ENCODE measurements at places on chromosomes 2 and 18.

GRCh38 chr2:33205693-33206434, 259.1 kb downstream of the LTBP1 start:
- H3K27ac ChIP-seq: no peak overlapping the region
- H3K27me3 ChIP-seq: no peaks in the 10 kb centered on the region
- H3K36me3 ChIP-seq: no peaks in the 10 kb centered on the region
- DNase-seq: no peak
- H3K4me1 ChIP-seq: peaks cover 17% of the 10 kb centered on the region
- H3K4me3 ChIP-seq: no peak overlapping the region

GRCh38 chr2:235263205-235264120, 230.4 kb upstream of the AGAP1 start:
- H3K4me1 ChIP-seq: peaks cover 21% of the 10 kb centered on the region
- H3K27ac ChIP-seq: peak overlapping the region; percentile 40
- H3K36me3 ChIP-seq: no peaks in the 10 kb centered on the region
- no peaks in the 10 kb centered on the region for H3K27me3 ChIP-seq

- H3K36me3 ChIP-seq: no peaks in the 10 kb centered on the region
- no peak overlapping the region for H3K4me3 ChIP-seq
- DNase-seq: no peak
Observed at GRCh38 chr2:105671156-105671555, 73.6 kb upstream of the NCK2 start.

DNA sequence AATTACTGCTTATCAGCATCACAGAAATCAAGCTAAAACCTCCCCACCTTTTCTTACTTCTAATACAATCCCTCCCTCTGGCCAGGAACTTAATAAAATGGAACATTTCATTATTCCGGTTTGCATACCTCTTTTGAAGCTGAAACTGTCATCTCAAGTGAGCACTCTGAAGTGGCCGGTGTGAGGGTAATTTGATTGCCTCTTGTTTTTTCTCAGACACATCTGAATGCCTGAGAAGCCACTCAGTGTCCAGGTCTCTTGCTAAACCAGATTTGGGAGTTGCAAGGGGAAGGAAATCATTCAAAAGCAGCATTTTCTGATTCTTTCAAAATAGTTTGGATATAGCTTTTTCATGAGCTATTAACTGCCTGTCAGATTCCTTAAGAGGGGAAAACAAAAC, 190.3 kb downstream of the C1D start:
- no peaks in the 10 kb centered on the region for H3K36me3 ChIP-seq
- H3K27me3 ChIP-seq: no peaks in the 10 kb centered on the region
- peaks cover 35% of the 10 kb centered on the region for H3K4me1 ChIP-seq

GRCh38 chr2:124489686-124490085, 464.6 kb downstream of the CNTNAP5 start:
- no peak for DNase-seq
- H3K4me1 ChIP-seq: no peaks in the 10 kb centered on the region
- H3K27me3 ChIP-seq: no peaks in the 10 kb centered on the region

- H3K4me3 ChIP-seq: no peak overlapping the region
- no peak overlapping the region for H3K27ac ChIP-seq
- no peaks in the 10 kb centered on the region for H3K36me3 ChIP-seq
- H3K27me3 ChIP-seq: no peaks in the 10 kb centered on the region
- H3K4me1 ChIP-seq: peaks cover 25% of the 10 kb centered on the region
Observed at GRCh38 chr2:216224388-216224787, 115.2 kb downstream of the XRCC5 start.

DNA sequence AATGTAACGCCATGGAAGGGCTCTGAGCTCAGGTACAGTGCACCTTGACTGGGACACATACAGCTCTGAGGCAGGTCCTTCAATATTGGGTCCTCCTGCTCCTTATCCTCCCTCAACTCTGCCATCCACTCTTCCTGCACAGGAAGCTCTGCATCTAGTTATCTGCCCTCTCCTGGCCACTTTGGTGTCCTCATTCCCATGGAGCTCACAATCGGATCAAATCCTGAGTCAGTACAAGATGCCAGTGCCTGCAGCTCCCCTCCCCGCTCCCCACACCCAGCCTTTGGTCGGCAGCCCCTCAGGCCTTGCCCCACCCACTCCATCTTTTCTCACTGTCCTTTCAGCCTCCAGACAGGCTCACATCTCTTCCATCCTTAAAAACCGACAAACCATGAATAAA, 58.0 kb downstream of the LRRFIP1 start:
- no peaks in the 10 kb centered on the region for H3K36me3 ChIP-seq
- H3K27ac ChIP-seq: no peak overlapping the region
- no peak for DNase-seq

GRCh38 chr2:14749884-14750283, 117.4 kb downstream of the LRATD1 start:
- no peak for DNase-seq
- H3K4me3 ChIP-seq: no peak overlapping the region
- no peaks in the 10 kb centered on the region for H3K36me3 ChIP-seq
- H3K4me1 ChIP-seq: no peaks in the 10 kb centered on the region

- DNase-seq: no peak
- H3K4me1 ChIP-seq: no peaks in the 10 kb centered on the region
- H3K4me3 ChIP-seq: no peak overlapping the region
- no peak overlapping the region for H3K27ac ChIP-seq
- H3K36me3 ChIP-seq: no peaks in the 10 kb centered on the region
- no peaks in the 10 kb centered on the region for H3K27me3 ChIP-seq
Observed at GRCh38 chr2:186381573-186381972, 104.5 kb upstream of the ZC3H15 start.

DNA sequence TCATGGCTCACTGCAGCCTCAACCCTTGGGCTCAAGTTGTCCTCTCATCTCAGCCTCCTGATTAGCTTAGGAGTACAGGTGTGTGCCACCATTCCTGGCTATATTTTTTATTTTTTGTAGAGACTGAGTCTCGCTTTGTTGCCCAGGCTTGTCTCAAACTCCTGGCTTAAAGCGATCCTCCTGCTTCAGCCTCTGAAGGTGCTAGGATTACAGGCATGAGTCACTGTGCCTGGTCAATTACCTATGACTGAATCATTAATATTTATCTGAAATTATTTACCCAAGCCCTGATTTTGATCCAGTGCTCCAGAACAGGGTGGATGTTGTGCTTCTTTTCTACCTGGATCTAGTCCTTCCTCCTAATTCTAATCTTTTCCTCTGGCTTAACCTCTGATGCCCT, 87.8 kb downstream of the MAP2 start:
- H3K27me3 ChIP-seq: no peaks in the 10 kb centered on the region
- no peak overlapping the region for H3K27ac ChIP-seq
- H3K36me3 ChIP-seq: no peaks in the 10 kb centered on the region

DNA sequence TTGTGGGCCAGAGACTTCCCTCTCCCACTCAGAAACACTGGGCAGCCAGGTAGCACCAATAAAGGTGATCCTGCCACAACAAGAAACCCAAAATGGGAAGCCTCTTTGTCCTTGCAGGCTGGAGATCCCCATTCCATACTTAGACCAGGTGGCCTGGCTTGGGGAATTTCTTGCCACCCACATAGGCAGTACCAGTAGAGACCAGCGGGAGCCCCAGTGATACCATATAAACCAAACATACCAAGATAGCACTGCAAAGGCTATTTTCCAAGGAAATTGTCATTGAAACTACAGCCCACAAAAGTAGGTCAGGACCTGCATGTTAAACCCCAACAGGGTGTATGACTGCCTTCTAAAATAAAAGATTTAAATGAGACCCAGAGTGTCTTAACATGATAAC, 171.6 kb downstream of the DIS3L2 start:
- H3K36me3 ChIP-seq: peaks cover 3% of the 10 kb centered on the region
- H3K27ac ChIP-seq: no peak overlapping the region
- no peak for DNase-seq
- peaks cover 11% of the 10 kb centered on the region for H3K4me1 ChIP-seq
- no peaks in the 10 kb centered on the region for H3K27me3 ChIP-seq
- H3K4me3 ChIP-seq: no peak overlapping the region

- H3K27me3 ChIP-seq: no peaks in the 10 kb centered on the region
- no peak overlapping the region for H3K4me3 ChIP-seq
- no peaks in the 10 kb centered on the region for H3K4me1 ChIP-seq
- no peak overlapping the region for H3K27ac ChIP-seq
Observed at GRCh38 chr2:66331176-66331575, 103.7 kb upstream of the MEIS1 start.

DNA sequence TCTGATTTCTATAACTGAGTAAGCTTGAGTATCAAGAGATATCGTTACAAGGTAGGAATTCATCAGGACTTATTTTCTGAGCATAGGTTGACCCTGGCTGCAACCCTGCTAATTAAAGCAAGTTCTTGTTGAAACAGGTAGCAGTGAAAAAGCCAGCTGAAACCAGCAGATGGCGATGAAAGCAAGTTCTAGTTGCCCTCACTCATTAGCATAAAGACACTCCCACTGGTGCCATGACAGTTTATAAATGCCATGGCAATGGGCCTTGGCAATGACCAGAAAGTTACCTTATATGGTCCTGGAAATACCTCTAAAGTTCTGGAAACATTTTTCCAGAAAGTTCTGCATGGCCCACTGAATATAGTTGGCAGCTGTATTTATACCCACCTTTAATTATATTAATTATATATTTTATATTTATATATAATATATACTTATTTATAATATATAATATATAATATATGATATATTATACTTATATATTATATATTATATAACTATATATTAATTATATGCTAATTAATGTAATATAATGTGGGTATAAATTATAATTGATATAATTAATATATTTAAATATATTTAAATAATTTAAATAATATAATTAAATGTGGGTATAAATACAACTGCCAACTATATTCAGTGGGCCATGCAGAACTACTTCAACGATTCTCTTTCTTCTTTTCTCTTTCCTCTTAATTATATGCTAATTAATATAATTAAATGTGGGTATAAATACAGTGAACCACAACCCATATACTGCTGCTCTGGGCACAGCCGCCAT, 188.0 kb downstream of the CDH7 start:
- H3K4me3 ChIP-seq: no peak overlapping the region
- H3K4me1 ChIP-seq: no peaks in the 10 kb centered on the region
- no peak overlapping the region for H3K27ac ChIP-seq
- H3K36me3 ChIP-seq: no peaks in the 10 kb centered on the region

- H3K4me3 ChIP-seq: no peak overlapping the region
- no peaks in the 10 kb centered on the region for H3K27me3 ChIP-seq
- peaks cover 8% of the 10 kb centered on the region for H3K4me1 ChIP-seq
- no peak overlapping the region for H3K27ac ChIP-seq
- H3K36me3 ChIP-seq: no peaks in the 10 kb centered on the region
- peak; percentile 89 for DNase-seq
Observed at GRCh38 chr2:197195518-197195917, 115.1 kb downstream of the ANKRD44 start.

DNA sequence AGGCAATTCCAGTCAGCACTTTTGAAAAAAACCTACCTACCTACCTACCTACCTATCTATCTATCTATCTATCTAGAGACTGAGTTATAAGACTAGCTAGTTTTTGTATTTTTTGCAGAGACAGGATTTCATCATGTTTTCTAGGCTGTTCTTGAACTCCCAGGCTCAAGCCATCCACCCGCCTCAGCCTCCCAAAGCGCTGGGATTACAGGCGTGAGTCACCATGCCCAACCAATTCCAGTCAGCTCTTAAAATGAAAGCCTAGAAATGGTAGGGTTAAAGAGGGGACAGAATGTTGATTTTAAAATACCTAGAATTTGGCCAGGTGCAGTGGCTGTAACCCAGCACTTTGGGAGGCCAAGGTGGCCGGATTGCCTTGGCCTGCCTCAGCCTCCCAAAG, 19.1 kb downstream of the MSH2 start:
- H3K4me1 ChIP-seq: peaks cover 3% of the 10 kb centered on the region
- H3K36me3 ChIP-seq: peaks cover 1% of the 10 kb centered on the region
- no peaks in the 10 kb centered on the region for H3K27me3 ChIP-seq
- peak overlapping the region; percentile 1 for H3K27ac ChIP-seq

DNA sequence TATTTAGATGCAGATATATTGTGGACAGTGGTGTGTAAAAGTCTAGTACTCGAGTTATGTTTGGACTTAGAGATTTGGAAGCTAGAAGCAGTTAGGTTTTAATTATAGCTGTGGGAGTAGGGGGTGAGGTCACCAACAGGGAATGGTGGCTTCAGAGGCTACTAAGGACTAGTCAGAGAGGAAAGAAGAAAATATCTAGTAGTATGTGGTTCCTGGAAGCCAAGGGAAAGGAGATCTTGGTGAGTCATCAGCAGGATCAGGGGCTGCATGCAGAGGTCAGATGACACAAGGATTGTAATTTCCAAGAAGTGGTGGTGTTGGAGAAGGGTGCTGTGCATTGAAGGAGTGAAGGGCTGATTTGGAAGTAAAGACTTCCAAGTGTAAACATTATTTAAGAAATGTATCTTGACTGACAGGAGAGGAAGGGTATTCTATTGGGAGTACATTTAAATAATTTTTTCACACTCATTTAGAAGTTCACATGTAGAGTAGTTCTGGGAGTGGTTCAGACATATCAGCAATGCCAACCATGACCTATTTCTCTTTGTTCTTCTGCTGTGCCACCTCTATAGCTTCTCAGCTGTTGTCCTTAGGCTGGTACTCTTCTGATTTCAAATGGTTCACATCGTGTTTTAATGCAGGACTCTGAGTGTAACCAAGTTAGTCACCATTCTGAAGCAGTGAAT, 59.1 kb downstream of the ACSL3 start:
- peak; percentile 69 for DNase-seq
- peaks cover 2% of the 10 kb centered on the region for H3K36me3 ChIP-seq
- H3K27me3 ChIP-seq: no peaks in the 10 kb centered on the region

- peaks cover 18% of the 10 kb centered on the region for H3K4me1 ChIP-seq
- no peak overlapping the region for H3K27ac ChIP-seq
- no peak for DNase-seq
- H3K4me3 ChIP-seq: no peak overlapping the region
Observed at GRCh38 chr18:54173250-54173649, 51.2 kb downstream of the MBD2 start.

DNA sequence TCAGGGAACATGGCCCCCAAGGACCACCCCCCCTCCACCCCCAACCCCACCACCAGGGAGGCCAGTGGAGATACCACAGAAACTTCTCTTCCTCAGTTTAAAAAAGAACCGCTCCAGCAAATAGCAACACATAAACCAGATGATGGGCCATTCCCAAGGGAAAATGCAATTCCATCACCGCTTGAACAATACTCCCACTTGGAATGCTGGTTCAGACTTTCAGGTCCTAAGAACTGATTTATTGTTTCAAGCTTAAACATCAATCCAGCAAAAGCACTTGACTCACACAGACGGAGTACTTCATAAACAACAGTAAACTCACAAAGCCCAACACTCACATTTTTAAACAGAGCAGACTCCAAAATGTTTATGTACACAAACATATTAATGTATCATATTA, 6.9 kb downstream of the HDAC4 start:
- H3K4me1 ChIP-seq: no peaks in the 10 kb centered on the region
- no peak overlapping the region for H3K27ac ChIP-seq
- H3K4me3 ChIP-seq: no peak overlapping the region
- H3K27me3 ChIP-seq: no peaks in the 10 kb centered on the region
- DNase-seq: no peak

GRCh38 chr2:54456362-54456611, 160 bp downstream of the SPTBN1 start:
- H3K27me3 ChIP-seq: no peaks in the 10 kb centered on the region
- peak overlapping the region; percentile 55 for H3K4me3 ChIP-seq
- H3K27ac ChIP-seq: no peak overlapping the region
- no peaks in the 10 kb centered on the region for H3K36me3 ChIP-seq
- H3K4me1 ChIP-seq: peaks cover 28% of the 10 kb centered on the region
